ENCODE measurements at places on chromosomes 3 and 15.

GRCh38 chr3:150312018-150312657, 96.0 kb upstream of the TSC22D2 start:
- no peak for DNase-seq

- no peak for DNase-seq
Measured at GRCh38 chr3:48344867-48345507, 11.5 kb upstream of the SPINK8 start.

GRCh38 chr3:42180901-42181300, 85.1 kb downstream of the CCK start:
- no peak for DNase-seq

- DNase-seq: no peak
Measured at GRCh38 chr3:55629432-55629831, 142.3 kb upstream of the WNT5A start.

GRCh38 chr3:151305775-151306151, 10.9 kb downstream of the GPR87 start:
- DNase-seq: no peak

GRCh38 chr3:16379838-16380237, 114.8 kb downstream of the OXNAD1 start:
- no peak for DNase-seq

DNA sequence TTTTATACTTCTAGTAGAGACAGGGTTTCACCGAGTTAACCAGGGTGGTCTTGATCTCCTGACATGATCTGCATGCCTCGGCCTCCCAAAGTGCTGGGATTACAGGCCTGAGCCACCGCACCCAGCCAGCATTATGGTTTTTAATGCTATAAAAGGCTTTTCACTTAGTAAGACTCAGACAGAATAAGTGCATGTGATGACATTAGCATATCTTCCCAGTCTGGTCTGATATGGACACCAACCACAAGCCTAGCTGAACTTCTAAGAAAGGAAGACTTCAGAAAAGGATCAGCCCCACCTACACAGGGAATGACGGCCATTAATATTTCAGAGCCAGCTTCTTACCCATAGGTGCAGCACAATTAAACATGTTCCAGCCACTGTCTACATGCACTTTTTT, 27.0 kb downstream of the GRK7 start:
- no peak for DNase-seq

DNA sequence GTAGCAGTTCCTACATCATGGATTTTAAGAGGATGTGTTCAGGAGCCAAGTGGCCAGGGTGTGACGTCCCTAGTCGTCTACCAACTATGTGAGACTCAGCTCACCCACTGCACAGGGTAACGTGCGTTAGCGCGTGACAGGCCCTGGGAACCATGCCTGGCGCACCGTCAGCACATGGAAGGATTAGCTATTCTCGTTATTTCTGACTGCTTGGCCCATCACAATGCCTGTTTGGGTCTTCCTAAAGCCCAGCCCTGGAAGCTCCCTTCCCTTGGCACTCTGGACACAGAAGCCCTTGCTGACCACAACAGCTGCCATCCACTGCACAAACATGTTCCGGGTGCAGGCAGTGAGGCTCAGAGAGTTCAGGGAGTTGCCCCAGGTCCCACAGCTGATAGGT, 91.0 kb upstream of the RPL32 start:
- DNase-seq: no peak
